ENCODE measurements at places on chromosomes 5 and 9.

DNA sequence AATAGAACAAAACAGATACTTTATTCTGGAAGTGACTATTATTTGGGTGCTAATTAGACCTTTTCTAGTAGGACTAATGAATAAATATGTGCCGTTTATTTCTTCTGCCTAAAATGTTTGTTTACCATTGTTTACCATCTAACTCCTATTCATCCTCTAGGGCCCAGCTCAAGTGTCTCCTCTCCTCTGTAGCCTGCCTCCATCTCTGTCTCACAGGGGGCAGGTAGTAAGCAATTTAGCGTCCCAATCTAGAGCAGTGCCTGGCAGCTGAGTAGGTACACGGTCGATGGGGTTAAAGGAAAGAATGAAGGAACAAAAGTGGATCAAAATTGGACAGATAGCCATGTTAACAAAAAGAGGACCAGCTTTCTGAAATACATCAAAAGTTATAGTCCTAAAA, 230.9 kb downstream of the SLF1 start:
- no peak for DNase-seq

DNA sequence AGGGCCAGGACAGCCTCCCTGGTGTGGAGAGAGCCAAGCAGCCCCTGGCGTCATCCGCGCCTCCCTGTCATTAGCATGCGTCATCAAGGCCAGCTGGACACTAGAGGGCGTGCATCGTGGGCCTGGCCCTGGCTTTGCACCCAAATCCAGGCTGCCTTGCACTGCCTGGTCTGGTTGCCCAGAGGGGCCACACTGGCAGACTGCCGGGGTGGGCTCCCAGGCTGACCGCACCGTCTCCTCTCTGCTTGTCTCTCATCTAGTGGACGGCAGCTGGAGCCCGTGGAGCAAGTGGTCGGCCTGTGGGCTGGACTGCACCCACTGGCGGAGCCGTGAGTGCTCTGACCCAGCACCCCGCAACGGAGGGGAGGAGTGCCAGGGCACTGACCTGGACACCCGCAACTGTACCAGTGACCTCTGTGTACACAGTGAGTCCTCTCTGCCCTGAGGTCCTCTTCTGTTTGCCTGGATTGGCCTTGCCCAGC, 29.0 kb downstream of the HK3 start:
- no peak for DNase-seq

DNA sequence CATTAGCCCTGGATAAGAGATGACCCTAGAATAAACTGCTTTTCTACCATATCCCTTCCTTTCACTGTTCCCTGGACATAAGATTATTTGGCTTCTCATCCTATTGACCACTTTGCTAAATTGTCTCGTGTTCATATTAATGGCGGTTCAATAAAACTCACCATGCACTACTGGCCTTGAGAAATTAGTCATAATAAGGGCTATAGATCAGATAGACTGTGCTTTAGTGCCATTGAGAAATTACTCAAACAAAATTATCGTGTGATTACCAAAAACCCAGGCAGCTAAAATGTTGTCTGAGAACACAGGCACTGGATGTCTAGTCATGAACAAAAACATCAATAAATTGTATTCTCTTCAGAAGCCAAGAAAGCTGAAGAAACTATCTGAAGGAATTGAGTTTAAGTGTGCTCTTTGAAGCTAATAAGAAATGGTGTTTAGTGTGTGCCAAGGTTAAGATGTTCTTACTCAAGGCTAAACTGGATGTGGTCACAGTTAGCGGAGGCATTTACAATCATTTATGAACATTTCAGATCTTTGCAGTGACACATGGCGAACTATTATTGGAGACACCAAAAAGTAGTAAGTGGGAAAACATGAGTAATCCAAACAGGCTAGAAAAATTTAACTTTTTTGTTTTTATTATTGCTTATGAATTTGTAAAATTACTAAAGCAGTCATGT, 460.4 kb upstream of the RORB start:
- DNase-seq: no peak

GRCh38 chr5:129356846-129357245, 103.3 kb upstream of the ADAMTS19 start:
- DNase-seq: no peak

- DNase-seq: no peak
These were observed 42.8 kb downstream of the AMBP start for GRCh38 chr9:114035221-114035844.

GRCh38 chr5:56291079-56291643, 58.0 kb upstream of the ANKRD55 start:
- DNase-seq: no peak

GRCh38 chr9:94905606-94906005, 179.1 kb downstream of the AOPEP start:
- DNase-seq: no peak

Measured in cortex of kidney (tissue), 1 donor.